Stimulated activated CD8-positive, alpha-beta memory T cell treated with anti-CD3 and anti-CD28 coated beads, Interleukin-15, amount 100 ng/mL, for 1 hour (primary cell): ENCODE measurements at places on chromosomes 11 and 22.

- no peak for DNase-seq
These were observed 49.6 kb downstream of the KIF18A start for GRCh38 chr11:28058333-28058732.

GRCh38 chr11:69939551-69940245 lies 120.5 kb upstream of the FGF3 start:
- no peak for DNase-seq

- no peak for DNase-seq
These were observed 4.1 kb upstream of the MUC6 start for GRCh38 chr11:1040428-1041148.

DNA sequence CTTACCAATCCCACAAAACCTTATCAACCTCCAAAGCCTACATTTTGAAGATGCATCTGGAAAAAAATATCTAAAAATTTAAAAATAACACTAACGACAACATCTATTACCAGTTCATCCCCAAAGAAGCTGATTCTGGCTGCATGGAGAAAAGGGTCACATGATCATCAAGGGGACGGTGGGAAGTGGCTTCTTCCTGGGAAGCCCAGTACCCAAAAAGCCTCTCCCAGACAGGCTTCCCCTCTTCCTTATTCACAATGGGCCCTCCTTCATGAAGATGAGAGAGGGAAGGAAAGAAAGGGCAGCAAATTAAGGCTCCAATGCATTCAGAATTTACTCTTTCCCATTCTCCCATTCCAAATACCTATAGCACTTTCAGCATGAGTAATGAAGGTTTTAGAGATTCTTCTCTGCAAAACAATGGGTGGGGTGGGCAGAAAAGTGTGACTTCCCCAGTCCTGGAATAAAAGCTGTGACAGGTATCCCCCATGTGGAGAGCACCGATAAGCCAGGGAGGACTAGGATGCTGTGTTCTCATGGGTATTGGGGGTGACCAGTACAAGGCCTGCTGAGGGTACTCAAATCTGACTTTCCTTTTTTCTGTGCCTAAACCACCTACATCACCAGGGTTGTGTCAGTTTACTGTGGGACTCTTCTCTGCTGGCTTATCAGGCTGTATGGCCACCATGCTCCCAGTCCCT lies 88.2 kb downstream of the SIK3 start:
- DNase-seq = no peak

- DNase-seq = no peak
These were observed 74.4 kb downstream of the ARHGAP32 start for GRCh38 chr11:129117595-129118350.

- DNase-seq = no peak
These were observed 14.5 kb downstream of the NARS2 start for GRCh38 chr11:78560153-78560552.

- DNase-seq = peak; percentile 22
These were observed 1.7 kb upstream of the CBX6 start for GRCh38 chr22:38873469-38874411.

- peak; percentile 15 for DNase-seq
These were observed 22.3 kb downstream of the HPS4 start for GRCh38 chr22:26461188-26461810.

DNA sequence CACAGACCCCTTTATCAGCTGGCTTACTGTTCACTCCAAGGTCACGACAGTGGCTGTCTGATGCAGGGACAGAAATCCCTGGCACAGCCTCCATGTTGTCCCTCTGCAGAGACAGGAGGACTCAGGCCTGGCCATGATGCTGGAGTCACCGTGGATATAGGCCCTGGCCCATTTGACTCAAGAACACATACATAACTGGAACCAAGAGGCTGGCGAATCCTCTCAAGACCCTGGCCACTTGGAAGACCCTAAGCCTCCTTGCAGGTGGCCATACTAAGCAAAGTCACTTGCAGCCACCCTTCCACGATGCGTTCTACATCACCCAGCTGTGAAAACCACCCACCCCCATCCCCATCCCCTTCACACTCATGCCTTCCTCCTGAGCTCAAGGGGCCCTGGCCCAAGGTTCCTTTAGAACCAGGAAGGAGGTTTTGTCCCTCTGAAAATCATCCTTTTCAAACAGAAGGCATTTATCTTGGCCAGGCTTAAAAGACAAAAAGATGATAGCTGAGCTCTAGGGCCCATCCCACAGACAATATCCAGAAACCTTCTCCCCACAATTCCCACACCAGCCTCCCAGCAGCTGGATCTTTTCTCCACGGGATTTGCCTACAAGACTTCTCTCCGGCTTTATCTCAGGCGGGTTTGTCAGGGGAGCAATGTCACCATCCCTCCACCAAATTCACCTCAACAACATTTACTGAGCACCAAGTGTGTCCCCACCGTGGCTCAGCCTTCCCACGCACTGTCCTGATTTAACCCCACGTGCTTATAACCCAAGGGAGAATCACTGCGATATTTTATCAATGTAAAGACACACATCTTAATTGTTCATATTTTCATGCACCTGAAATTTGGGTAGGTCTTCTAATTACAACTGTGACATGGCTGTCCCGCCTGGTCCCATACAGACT lies 123.4 kb upstream of the SERPIND1 start:
- no peak for DNase-seq

DNA sequence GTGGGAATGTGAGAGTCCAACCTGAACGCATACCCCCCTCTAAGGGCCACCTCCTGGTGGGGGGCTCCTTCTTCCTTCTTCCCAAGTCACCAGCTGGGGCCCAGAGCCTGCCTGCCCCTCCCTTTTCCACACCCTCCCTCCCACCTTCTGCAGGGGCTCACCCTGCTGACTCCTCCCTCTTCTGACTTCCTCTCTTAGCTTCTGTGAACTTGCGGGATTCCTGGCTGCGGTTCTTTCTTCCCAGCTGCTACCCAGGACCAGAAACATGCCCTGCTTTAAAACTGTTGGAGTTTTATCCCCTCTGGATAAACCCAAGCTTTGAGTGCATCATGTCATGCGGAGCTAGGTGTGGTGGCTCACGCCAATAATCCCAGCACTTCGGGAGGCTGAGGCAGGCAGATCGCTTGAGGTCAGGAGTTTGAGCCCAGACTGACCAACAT lies 10.2 kb downstream of the LRRC74B start:
- no peak for DNase-seq

DNA sequence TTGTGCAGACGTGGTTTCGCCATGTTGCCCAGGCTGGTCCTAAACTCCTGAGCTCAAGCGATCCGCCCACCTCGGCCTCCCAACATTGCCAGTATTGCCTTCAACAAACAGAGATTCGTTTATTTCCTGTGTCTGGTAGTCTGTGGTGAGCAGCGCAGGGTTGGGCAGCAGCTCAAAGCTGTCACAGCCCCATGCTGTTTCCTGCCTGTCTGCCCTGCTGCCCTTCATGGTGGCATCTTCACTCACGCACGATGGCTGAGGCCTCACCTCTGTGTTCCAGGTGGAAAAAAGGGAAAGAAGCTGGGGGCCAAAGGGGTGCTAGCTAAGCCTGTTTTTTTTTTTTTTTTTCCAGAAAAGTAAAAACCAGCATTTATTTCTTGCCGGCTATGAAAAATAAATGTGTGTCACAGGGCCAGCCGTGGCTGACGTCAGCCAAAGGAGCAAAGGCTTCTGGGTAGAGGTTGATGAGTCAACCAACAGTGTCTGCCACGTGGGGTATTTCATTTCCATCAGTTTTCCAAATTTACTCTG lies 28.8 kb downstream of the TBC1D22A start:
- DNase-seq = peak; percentile 63

DNA sequence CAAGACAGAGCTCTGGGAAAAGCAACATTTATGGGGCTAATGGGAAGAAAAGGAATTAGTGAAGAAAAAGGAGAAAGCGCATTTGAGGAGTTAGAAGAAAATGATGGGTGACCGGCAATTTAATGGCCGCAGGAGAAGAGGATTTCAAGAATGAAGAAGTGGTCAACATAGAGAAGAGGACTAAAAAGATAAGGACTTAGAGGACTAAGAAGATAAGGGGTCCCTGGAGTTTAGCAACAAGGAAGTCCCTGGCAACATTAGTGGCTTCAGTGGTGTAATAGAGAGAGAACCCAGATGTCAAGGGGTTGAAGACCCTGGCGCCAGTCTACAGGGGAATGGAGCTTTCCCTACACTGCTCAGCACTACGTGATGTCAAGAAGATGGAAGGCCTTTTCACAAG lies 32.3 kb downstream of the WEE1 start:
- no peak for DNase-seq

DNA sequence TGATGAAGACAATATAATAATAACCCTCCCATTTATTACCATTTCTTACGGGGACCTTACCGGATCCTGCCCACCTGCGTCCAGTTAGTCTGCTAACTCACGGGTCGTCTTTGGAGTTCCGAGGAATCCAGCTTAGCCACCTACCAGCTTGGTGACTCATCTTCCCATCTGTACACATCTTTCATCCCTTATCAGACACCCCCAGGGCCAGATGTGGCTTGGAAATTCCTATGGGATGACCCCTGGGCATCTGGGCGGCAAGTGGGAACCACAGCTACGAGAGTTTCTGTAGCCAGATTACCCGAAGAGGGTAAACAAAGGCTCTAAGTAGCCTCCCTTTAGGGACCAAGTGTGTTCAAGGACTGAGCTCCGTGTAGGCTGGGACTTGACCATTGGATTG lies 12.8 kb upstream of the PRR5 start:
- no peak for DNase-seq

- DNase-seq = no peak
These were observed 610.7 kb downstream of the JRKL start for GRCh38 chr11:97000481-97000880.

- no peak for DNase-seq
These were observed 65.1 kb upstream of the USP47 start for GRCh38 chr11:11776714-11777113.

DNA sequence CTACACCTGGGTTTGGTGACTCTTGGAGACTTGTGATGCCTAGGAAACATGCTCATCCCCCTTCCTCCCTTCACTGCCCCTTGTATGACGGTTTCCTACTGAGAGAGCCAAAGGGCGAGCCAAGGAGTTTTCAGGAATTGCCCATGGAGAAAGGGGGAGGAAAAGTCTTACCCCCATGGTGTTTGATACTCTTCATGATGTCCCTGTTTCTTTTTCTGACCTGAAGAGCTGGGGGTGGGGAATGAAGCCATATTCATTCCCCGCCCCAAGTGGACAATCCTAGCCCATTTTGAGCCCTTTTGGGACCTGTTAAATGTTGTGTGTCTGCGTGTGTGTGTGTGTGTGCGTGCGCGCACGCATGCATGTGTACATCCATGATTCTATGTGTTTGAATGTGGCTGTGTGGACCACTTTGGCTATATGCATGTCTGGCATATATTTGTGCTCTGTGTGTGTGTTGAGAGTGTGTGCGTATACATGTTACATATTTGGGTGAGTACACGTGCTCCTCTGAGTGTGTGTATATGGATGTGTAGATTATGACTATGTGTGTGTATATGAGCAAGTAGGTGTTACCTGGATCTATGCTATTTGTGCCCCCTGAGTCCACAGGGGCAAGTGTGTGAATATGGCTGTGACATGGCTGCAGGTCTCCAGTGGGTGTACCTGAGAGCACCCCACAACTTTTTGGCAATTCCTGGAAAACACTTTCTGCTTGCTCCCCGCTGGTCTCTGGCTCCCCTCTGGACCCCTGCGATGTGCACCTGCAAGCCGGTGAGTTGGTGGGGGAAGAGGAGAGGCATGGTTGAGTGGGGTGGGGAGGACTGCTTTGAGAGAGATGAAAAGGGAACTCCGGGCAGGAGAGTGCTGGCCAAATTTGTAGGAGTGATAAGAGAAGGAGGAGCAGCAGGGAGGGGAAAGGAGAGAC lies 24.6 kb downstream of the OTOG start:
- no peak for DNase-seq

- DNase-seq = no peak
These were observed 275.9 kb downstream of the TBC1D22A start for GRCh38 chr22:47038206-47038835.

DNA sequence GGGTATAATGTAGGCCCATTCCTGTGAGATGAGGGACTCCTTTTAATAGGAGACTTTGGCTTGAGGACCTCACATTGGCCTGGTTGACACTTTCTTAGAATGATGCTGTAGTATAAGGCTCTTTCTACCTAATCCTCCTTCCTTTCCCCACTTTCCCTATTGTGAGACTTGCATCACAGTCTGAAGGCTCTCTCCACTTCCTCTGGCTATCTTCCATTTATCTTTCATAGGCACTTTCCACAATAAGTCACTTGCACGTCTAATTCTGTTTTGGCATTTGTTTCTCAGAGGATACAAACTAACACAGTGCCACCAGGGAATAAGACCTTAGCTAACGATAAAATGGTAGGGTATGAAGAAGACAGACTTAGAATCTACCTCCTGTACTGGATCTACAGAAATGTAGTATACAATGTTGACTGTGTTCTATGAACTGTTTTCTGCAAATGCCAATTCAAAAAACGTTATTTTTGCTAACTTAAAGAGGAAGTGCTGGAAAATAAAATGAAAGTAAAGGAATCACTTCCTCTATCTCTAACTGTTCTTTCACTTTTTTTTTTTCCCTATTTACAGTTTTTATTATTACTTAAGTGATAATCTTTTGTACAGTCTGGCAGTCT lies 17.9 kb upstream of the PDE3B start:
- DNase-seq = no peak

- DNase-seq = no peak
These were observed 715.2 kb upstream of the TENM4 start for GRCh38 chr11:80156062-80156461.
